Hypothalamus (tissue), 51 donors: ENCODE measurements at places on chromosomes 12 and 14.

DNA sequence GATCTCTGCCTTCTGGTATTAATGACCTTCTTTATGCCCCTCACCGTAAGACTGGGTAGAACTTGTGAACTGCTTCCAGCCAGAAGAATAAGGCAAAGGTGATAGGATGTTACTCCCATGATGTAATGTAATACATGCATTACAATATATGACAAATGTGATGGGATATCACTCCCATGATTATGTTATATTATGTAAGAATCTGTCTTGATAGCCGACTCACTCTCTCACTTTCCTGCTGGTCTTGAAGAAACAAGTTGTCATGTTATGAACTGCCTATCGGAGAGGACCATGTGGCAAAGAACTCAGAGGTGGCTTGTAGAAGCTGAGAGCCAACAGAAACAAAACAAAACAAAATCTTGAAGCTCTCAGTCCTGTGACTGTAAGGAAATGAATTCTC is 30.6 kb upstream of the OSBPL8 start:
- no peak for DNase-seq

GRCh38 chr12:116599285-116600136 is 40.3 kb downstream of the MAP1LC3B2 start:
- DNase-seq, result no peak

GRCh38 chr12:20189767-20190166 is 178.6 kb upstream of the PDE3A start:
- DNase-seq, result no peak

DNA sequence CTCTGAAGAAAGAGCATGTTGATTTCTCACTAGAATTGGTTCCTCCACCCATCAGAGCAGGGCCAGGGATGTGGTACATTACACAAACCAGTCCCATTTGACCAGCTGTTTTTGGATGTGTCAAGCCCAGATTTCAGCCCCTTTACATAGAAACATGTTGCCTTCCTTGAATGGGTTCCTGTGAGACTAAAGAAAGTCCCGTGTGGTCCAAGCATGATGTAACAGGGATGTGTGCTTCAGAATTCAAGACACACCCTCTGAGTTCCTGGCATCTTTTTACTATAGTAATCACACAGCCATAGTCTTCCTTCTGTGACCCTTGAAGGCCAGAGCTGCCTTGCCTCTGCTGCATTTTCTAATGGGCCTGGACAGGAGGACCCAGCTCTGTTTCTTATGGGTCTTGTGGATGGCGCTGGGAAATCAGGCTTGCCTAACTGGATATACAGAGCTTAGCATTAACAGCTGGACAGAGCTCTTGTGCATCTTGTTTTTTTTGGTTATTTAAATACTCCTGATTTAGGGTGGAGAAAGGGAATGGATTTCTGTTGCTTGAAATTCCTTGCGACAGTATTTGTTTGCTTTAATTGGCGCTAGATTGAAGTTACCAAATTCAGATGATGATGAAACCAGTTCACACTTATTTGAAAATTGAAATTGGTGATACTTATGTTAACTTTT is 341.0 kb downstream of the ZFP36L1 start:
- no peak for DNase-seq

GRCh38 chr14:100587763-100588411 is 670 bp upstream of the BEGAIN start:
- no peak for DNase-seq

DNA sequence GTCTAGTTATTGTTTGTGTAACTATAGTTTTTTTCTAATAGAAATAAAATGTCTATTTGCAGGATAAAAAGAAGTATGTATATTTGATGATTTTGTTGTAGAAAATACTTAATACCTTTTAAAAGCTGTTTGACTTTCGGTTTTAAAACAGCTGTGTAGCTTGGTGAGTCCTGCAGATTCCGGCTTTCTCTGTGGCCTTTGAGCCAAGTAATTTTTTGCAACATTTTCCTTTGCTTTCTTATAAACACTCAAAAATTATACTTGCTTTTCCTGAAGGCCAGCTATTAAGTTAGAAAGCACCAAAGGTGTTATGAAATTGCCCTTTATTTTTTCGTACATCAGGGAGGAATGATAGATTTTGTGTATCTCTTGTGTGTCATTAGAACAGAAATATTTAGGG is 63.6 kb downstream of the CRADD start:
- no peak for DNase-seq

DNA sequence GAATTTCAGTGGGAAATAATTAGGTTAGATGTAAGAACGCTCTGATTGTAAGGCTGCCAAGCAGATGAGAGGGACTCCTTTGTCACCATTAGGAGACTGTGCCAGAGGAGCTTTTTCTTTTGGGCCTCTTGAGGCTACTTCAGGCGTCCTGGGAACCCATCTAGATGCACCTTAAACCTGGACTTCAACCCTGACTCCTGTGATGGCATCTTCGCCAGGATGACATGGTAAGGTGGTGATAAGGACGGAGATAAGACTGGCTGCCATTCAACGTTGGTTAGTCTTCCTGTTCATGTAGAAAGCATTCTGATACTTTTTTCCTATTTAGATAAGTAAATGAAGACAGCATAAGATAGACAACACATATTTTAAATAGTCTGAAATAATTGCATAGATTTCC is 36.3 kb downstream of the STK38L start:
- DNase-seq, result no peak

GRCh38 chr14:61326146-61326545 is 4.8 kb downstream of the PRKCH start:
- DNase-seq, result no peak

DNA sequence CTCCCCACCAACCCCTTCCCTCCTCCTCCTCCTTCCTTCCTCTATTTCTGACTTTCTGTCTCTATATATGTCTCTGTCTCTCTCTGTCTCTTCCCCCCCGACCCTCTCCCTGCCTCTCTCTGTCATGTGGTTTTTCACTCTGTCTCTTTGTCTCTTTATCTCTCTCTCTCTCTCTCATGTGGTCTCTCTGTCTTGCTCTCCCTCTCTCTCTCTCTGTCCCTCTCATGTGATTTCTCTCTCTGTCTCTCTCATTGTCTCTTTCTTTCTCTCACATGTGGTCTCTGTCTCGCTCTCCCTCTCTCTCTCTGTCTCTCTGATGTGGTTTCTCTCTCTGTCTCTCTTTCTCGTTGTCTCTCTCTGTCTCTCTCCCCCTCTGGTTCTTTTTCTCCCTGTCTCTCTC is 59.3 kb downstream of the PHETA1 start:
- DNase-seq, result no peak

DNA sequence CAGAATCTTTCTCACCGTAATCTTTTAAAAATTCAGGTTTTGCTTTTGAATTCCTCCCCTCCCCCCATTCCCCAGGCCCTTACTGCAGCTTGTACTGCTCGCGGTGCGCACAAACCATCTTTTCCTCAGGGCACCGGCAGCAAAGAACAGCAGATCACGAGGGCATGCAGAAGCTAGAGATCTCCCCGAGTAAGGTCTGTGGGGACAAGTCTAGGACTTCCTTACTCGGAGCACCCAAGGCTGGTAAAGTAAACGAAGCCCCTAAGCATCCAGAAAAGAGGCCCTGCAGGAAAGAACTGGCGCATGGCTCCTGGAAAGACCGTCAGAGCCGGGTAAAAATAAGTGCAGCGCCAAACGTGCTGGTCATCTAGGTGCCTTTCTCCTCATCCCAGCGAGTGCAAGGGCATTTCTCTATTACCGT is 727 bp downstream of the LDHB start:
- peak; percentile 64 for DNase-seq

DNA sequence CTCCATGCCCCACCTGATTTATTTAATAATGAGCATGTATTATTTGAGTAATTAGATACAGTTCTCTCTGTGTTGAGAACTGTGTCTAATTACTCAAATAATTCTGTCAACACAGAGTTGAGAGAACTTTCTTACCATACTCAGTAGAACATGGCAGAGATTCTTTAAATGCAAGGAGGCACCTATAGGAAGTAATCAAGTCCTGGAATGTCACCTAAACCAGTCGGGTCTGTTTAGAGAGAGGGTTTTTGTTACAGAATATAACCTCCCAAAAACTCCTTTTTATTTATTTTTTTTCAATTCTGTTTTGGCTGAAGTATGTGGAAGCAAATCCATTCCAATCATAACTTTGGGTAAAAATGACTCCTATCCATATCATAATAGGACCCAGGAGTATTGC is 37.5 kb upstream of the CIT start:
- no peak for DNase-seq

GRCh38 chr14:77181603-77182437 is at the start of gene TMEM63C:
TSS of gene TMEM63C (plus strand) at chr14:77181798. CDS start at chr14:77218814, 37,016 bp downstream.
- peak; percentile 49 for DNase-seq

DNA sequence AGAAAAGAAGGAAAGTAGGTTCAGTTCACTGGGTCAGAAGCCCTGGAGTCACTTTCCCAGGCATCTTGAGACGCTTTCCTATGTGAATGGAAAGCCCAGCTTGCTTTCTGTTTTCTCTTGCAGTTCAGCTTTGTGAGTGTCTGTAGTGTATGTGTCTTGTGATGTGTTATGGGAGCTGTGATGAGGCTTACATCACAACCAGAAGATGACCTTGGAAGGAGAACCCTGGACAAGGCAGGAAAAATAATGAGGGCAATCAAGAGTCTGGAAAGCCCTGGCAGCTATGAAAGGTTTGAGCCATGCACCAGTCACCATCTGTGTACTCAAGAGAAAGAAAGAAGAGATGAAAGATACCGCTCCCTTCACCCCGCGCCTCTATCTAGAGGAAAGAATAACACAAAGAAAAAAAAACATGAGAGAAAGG is 35.2 kb upstream of the PTGR2 start:
- DNase-seq, result no peak

- DNase-seq, result no peak
Observed at GRCh38 chr12:117042862-117043261, 56.4 kb downstream of the TESC start.

GRCh38 chr14:22493753-22494152 is 95.3 kb downstream of the DAD1 start:
- no peak for DNase-seq

DNA sequence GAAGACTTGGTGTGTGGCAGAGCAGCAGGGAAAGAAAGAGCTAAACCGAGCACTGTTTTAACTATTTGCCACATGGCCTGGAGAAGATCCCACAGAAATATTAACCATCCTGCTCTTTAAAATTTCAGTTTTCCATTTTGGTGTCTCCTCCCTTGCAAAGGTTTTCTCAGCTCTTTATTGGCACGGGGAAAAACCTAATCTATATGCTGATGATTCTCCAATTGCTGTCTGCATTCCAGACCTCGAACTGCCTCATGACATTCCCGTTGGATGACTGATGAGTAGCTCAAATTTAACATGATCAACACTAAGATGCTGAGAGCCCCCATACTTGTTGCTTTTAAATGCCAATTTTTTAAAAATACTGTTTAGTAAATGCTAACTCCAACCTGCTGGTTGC is 115.0 kb downstream of the EMP1 start:
- no peak for DNase-seq

GRCh38 chr14:100193417-100194357 is 34.2 kb upstream of the DEGS2 start:
- DNase-seq, result peak; percentile 39

DNA sequence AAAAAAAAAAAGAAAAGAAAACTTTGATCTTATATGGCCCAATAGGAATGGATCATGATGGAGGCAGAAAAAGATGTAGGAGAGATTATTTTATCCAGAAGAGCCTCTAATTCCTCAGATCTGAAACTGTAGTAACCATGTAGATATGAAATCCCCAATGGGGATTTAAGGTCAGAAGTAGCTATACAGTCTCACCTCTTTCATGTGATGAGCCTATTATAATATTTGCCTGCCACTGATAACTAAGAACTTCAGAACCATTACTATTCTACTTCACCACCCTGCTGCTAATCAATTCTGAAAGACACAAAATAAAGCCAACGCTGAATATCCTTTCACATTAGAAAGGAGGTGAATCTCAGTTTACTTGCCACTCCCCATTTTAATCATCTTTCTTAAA is 29.3 kb downstream of the BAZ1A start:
- no peak for DNase-seq

- DNase-seq, result no peak
Observed at GRCh38 chr14:21924479-21924878, 250.9 kb upstream of the OR4E1 start.

DNA sequence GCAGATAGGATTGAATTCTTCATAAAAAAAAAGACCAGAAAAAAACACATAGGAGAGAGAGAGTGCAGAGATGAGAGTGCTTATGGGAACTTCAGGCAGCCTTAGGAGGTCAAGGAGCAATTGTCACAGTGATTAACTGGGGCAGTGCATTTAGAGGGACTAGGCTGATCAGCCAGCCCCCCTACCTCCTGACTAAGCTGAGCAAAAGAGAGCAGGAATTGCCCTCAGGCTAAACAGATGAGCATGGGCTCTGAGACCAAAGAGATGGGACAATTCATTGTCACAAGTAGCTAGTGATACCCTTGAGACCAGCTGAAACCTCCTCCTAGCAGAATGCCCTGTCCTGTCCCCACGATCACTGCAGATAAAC is 124.0 kb downstream of the BTG1 start:
- DNase-seq, result no peak

DNA sequence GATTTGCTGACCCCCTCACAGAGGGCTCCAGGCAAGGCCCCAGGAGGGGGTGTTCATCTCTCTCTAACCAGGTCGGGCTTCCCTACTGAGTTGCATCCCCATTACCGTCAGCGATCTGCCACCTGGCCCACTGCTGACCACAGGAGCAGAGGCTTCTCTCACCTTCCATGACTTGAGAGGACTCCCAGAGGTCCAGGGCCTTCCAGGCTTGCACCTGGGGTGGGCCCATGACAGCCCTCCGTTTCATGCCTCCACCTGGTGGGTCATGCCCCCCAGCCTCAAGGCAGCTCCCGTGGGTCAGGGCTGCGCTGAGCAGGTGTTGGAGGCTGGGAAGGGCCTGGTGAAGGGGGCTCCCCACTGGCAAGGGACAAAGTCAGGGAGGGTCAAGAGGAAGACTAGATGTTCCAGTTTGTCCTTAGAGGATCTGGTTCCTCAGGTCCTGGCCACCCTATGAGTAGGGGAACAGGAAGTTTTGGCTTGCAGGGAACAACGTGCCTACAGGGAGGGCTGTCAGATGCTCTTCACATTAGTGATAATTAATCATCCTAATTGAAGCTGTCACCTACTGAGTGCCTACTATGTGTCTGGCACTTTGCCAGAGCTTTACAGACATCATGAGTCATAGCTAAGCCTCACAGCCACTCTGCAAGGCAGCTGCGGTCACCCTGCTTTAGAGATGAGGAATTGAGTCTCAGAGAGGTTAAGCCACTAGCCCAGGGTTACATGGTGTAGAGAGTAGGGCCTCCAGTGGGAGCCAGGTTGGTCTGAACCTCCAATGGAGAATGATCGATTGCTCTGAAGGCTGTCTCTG is 13.8 kb downstream of the NFKBIA start:
- DNase-seq, result no peak

- DNase-seq, result no peak
Observed at GRCh38 chr12:16118586-16118985, 158.9 kb downstream of the SLC15A5 start.

GRCh38 chr12:121786440-121786825 is 7.1 kb downstream of the RHOF start:
- DNase-seq, result no peak

GRCh38 chr14:72574715-72575114 is 319.2 kb downstream of the DPF3 start:
- DNase-seq, result no peak

GRCh38 chr14:54976316-54976715 is 50.6 kb downstream of the WDHD1 start:
- no peak for DNase-seq

GRCh38 chr12:3342051-3342450 is 149.0 kb upstream of the PRMT8 start:
- peak; percentile 8 for DNase-seq
